ENCODE measurements at places on chromosomes 13 and 19.

- DNase-seq: no peak
Measured at GRCh38 chr13:108326309-108326708, 56.8 kb downstream of the TNFSF13B start.

GRCh38 chr19:38424272-38424671 lies 1.7 kb downstream of the RASGRP4 start:
- DNase-seq: no peak

- DNase-seq: no peak
Measured at GRCh38 chr13:112060282-112060830, 6.6 kb upstream of the SOX1 start.

DNA sequence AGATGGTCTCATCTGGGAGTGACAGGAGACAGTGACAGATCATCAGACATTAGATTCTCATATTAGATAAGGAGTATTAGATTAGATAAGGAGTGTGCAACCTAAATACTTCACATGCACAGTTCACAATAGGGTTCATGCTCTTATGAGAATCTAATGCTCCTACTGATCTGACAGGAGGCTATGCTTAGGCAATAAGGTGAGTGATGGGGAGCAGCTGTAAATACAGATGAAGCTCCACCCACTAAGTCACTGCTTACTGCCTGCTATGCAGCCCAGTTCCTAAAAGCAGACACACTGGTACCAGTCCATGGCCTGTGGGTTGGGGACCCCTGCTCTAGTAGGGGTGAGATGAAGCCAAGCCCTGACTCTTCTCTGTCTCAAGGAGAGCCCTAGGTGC lies 10.0 kb upstream of the IGFL3 start:
- DNase-seq: no peak

DNA sequence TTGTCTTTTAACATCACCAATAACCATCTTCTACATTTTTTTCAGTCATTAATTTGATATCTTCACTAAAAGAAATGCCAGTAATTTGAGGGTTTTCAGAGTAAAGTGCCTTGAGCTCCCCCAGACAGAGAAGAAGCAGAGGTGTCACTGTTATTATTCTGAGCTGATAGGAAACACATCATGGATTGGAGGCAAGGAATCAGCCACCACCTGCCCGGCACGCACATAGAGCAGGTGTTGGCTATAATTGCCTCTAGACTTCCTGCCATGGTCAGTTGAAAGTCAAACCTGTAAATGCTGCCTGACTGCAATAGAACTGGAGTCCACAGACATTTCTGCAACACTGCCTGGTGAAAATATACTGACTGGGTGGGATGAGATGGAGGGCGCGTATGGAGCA lies 776.6 kb downstream of the UQCRFS1 start:
- no peak for DNase-seq

DNA sequence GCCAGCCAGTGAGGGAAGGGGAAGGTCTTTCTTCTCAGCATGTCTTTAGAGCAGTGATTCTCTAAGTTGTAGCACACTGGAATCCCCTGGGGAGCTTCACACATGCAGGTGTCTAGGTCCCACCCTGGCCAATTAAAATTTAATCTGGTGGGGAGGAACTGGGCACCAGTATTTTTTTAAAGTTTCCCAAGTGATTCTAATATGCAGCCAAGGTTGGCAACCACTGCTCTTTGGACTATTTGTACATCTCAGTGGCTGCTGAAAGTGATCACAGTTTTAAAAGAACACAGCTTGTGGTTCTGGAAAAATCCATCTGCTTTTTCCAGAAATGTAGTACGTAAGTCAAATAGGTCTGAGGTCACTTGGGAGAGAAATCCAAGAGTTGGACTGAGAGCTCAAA lies 10.7 kb upstream of the KATNAL1 start:
- no peak for DNase-seq

DNA sequence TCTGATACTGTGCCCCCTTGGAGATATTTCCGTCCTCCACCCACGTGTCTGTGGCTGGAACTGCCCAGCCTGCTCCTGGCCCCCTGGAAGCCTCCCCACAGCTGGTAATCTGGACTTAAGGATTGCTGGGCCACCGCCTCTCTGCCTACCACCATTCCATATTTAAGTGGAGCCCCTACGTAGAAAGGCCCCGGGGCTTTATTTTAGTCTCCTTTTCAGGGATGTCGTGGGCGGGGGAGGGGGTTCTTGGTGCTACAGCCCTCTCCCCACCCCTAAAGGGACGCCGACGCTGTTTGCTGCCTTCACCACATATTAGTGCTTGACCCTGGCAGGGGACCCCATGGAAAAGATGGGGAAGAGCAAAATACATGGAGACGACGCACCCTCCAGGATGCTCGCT lies 2.7 kb upstream of the NOP53 start:
- DNase-seq: no peak
